Stimulated activated CD4-positive, alpha-beta T cell treated with anti-CD3 and anti-CD28 coated beads, Interleukin-12 subunit alpha, Interleukin-12 subunit beta, amount 100 ng/mL, for 4 hours (primary cell): ENCODE measurements at places on chromosomes 6 and 20.
A peak's percentile ranks its signal among the peaks of the same experiment; 100 is the strongest.

DNA sequence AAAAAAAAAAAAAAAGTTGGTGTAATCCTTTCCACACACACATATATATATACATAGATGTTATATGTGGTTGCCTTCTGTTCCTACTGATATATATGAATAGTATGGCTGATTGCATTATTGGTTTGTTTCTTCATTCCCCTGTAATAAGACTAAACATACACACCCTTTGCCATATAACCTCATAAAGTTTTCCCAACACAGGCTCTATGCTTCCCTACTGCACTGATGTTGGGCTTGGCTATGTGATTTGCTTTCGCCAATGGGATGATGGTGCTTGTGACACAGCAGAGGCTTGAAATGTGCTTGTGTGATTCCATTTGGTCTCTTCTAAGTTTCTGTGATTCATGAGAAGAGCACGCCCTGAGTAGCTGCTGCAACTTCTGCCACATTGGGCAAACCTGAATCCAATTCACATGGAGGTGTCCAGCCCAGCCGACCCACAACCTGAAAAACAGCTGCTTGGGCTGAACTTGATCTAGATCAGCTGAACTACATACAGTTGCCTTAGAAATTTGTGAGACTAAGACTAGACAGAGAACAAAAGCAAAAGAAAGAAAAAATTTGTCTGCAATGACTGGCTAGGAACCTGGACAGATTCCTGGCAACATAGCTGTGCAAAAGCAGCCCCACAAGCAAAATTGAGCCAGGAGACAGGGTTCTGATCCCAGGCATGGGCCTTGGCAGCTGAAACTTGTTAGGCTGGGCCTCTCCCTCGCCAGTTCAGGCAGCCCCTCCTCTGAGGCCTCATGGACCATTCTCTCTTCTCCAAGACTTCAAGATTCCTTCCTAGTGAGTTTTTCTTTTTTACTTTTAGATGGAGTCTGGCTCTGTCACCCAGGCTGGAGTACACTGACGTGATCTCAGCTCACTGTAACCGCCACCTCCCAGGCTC, 13.4 kb upstream of the TBC1D20 start:
- no peak for DNase-seq

GRCh38 chr6:124028117-124028516, 224.5 kb downstream of the NKAIN2 start:
- DNase-seq, result no peak

DNA sequence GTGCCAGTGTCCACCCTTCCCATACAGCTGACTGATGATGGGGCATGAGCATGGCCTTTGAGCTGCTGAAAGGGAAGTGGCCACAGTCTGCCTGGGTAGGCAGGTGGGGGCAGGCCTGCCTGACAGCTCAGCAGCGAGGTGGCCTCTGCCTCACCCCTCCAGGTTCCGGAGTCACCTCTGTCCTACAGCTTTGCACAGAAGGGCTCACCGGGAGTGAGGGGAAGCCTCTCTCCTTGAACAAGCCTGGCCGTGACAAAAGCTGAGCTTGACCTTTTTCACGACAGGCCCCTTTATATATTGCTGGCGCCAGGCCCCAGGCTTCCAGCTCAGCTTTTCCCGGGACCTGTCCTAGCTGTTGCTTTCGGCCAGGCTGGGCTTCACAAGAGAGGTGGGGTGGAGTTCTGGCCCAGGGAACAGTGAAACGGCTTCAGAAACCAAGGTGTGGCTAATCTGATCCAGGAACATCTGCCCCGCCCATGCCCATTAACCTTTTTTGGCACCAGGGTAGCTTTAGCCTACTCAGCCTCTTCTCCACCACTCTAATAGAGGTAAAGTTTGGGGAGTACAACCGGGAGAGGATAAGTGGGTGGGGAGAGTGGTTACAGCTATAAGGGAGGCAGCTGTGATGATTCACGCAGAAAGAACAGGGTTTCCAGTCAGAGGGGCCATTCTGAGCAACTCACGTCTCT, 42.9 kb downstream of the C6orf132 start:
- no peak for DNase-seq

DNA sequence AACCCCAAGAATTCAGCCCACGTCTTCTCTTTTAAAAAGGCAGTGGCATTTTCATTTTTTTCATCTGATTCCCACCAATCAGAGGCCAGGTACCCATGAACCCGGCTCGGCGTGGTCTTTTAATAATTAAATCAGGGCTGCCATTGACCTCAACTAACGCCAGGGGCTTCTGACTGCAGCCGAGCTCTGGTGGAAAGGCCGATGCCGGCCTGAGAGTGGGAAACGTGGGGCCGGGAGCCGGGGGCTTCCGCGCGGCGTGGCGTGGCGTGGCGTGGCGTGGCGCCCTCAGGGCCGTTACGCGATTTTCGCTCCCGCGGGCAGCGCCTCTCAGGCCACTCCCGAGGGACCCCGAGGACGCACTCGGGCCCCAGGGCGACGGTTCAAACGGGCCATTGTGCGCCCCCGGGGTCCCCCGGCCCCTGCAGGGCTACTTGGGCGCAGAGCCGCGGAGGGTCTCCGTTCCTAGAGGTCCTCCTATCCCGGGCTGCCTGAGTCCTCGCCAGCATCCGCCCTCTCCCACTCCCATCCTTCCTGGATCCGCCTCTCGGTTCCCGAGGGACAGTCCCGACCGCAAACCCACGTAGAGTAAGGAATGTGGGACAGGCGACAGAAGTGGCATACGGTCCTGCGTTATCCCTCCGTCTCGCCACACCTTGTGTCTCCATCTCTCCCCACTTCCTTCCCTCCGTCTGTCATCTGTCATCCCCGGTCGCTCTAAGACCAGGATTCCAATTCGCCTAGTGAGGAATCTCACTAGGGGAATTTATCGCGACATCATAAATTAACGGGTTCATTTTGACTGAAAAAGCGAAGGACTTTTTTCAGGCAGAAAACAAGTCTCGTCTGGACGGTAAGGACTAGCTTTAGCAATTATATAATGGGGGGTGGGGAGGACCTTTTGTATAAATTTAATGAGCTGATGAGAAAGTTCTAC, 876 bp upstream of the TBPL1 start:
- peak; percentile 33 for DNase-seq

DNA sequence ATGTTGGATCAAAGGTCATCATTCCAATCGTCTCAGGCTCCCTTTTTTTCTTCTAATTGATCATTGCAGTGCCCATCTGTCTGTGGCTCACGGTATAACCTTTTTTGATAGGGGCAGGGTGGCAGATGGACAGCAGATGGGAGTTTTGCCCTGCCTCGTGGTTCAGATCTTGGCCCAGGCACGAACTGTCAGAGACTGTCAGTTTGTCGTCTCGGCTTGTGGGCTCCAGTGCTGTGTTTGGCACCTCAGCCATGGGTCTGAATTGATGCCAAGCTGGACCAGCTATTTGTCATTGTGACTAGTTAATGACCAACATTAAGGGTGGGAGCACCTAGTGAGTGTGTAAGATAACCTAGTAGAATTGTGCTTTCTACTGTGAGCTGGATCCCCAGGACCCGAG, 197.6 kb downstream of the PRL start:
- DNase-seq, result no peak

GRCh38 chr6:135372758-135373157, 124.8 kb downstream of the AHI1 start:
- DNase-seq, result no peak

- no peak for DNase-seq
Observed at GRCh38 chr20:37388831-37389230, 42.9 kb downstream of the SRC start.

DNA sequence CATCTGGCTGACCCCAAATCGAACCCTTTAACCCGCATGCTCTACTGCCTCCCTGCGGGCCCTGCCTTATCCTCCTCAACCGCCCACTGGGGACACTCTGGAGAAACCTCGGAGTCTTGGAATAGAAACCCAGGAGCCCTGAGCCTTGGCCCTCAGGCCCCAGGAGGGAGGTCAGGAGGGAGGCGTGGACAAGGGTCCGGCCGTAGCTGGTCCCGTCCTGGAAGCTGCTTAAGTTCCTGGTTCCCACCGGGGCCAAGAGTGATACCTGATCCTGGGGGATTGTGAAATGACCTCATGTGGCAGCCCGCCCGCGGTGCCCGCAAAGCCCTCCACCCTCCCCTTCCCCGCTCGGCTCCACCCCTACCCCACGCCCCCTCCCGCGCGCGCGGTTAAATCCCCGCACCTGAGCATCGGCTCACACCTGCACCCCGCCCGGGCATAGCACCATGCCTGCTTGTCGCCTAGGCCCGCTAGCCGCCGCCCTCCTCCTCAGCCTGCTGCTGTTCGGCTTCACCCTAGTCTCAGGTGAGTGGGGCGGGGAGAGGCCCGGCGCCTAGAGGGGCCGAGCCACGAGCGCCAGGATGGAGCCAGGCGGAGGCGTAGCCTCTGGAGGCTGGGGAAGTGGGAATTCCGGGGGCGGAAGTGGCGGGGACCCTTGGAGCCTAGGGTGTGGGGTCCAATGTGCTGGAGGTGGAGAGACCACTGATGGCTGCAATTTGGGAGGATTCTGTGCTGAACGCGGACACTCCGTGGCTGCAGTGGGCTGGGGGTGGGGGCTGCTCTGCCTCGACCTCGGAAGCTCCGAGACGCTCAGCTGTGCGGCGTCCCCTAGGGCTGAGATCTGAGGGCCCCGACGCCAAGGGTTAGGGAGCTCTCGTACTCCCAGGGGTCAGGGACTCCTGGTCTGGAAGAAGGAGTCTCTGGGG, at the start of gene WFDC2:
TSS of gene WFDC2 (plus strand) at position 418 of the 926 bp plus-strand sequence. CDS start at position 447, 29 bp downstream.
- DNase-seq, result peak; percentile 2

GRCh38 chr6:150324044-150324443, 44.8 kb upstream of the IYD start:
- DNase-seq, result no peak

- no peak for DNase-seq
Observed at GRCh38 chr6:6784514-6785162, 196.1 kb downstream of the LY86 start.

GRCh38 chr6:54286141-54286540, 22.1 kb upstream of the TINAG start:
- DNase-seq, result no peak

- DNase-seq, result no peak
Observed at GRCh38 chr20:1315804-1316203, 13.1 kb downstream of the SDCBP2 start.

DNA sequence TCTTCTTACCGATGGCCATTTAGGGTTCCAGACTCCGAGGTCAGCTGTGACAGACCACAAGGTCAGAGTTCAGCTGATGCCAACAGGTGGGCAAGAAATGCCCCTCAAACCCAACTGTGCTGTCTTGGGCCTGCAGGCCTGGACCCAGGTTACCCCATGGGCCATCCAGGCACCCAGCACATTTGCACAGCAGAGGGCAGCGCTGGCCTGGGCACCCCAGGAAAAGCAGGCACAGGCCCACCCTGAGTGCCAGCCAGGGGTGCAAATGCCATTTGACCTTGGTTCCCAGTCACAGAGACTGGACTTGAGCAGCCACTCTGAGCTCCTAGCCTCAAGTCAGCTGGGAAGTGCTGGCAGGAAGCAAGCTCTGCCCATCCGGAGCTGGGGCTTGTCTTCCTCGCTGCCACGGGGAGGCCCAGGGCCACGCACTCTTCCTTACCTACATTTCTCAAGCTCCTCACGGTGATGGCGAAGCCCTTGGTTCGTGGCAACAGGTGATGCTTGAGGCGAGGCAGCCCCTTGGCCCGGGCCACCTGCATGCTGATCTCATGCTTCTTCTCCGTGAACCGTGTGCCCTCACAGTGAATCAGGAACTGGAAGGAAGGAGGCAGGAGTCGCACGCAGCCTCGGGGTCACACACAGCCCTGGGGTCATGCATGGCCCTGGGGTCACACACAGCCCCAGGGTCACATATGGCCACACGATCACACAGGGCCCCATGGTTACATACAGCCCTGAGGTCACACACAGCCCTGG, 120.8 kb downstream of the AGPAT4 start:
- DNase-seq, result no peak

DNA sequence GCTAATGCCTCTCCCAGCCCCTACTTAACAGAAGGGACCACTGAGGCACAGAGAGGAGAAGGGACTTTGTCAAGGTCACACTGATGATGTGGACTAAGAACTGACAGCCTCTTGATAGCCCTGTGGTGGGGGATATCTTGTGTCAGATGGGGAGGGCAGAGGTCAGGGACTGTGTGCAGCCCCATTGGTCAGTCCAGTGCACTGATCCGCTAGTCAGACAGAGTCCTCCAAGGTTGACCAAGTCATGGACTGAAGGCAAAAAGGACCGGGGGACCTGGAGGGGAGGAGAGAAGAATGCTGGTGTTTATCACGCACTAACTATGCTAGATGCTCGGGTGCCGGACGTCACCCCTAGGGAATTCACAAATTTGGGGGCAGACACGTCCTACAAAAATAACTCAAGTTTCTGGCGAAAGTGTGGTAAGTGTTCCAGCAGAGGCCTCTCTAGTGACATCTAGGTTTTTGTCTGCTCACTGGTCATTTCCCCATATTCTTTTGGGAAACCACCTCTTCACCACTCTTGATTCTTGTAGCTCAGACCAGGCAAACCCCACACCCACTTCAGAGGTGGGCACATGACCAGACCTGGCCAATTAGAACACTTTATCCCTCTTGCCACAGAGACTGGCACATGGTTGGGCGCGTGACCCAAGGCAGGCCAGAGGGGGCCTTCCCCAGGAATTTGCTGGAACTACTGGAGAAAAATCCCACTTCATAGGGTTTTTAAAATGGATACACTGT, 21.0 kb downstream of the TCF15 start:
- DNase-seq, result no peak

GRCh38 chr20:49690899-49691620, 22.6 kb downstream of the B4GALT5 start:
- no peak for DNase-seq

DNA sequence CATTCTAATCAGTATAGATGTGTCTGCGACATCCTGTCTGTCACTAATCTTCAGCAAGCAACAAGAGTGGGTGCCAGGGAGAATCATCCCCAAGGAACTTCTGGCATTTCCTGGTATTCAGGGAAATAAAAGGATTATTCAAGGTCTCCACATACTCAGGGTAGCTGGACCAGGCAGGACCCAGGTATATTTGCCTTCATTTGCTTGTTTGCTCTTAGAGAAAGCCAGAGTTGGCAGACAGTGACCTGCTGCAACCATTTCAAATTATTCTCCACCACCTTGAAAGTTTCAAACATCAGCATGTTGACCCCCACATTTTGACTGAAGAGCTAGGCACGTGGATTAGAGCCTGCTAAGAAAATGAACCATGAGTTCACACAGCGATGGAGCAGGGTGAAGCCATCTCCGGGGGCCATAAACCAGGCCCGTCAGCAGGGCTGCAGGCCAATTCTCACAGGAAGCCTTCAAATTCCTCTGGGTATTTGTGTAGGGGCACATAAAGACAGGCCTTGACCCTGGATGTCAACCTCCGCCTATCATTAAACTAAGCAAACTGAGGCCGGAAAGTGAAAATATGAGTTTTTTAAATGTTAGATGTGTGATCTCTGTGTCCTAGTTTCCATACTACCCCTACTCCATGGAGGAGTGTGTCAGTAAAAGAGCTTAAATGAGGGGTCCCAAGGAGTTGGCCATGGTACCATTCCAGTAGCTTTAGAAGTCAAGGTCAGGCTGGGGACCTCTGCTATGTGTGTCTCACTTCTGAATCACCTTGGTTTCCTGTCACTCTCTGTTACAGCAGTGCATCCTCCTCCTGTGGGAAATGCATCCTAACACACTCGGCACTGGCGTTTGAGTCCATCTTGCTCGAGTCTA, 32.9 kb downstream of the TRAM2 start:
- no peak for DNase-seq

DNA sequence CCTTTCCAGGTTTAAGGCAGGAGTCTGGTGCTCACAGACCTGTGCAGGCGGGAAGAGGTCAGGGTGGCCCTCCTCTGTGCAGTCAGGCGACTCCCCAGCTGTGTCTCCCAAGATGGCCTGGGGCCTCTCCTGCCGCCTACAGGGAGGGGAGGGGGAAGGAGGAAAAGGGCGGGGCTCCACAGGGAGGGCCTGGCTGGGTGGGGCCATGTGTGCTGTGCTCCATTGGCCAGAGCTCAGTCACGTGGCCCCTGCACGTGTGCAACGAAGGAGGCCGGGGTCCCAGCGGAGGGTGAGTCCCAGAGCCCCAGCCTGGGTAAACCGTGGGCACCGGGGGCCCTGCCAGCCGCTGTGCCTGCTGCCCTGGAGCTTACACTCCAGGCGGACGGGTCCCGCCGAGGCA, 211.6 kb downstream of the ZDHHC14 start:
- no peak for DNase-seq
